ENCODE measurements at places on chromosomes 7 and 10.

DNA sequence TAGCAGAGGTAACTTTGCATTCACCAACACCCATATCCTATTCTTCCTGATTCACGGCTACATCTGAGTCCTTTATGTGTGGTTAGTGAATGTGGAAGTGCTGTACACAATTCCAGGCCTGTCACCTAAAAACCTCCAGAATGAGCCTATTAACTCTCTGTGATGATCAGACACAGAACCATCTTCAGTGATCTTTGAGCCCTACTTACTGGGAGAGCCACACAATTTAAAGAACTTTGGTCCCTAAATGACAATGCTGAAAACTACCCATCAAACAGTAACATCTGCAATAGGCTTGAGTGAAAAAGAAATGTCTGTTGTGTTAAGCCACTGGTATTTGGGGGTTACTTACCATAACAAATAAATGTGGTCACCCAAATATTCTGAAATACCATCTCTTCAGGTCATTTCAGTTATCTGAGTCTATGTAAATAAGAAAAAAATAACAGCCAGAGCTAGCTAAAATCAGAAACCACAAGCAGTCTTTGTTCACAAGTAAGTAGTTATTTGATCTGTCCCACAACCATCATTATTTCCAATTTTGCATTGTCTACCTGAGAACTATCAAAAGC lies 145.7 kb downstream of the HGF start:
- no peak for DNase-seq

DNA sequence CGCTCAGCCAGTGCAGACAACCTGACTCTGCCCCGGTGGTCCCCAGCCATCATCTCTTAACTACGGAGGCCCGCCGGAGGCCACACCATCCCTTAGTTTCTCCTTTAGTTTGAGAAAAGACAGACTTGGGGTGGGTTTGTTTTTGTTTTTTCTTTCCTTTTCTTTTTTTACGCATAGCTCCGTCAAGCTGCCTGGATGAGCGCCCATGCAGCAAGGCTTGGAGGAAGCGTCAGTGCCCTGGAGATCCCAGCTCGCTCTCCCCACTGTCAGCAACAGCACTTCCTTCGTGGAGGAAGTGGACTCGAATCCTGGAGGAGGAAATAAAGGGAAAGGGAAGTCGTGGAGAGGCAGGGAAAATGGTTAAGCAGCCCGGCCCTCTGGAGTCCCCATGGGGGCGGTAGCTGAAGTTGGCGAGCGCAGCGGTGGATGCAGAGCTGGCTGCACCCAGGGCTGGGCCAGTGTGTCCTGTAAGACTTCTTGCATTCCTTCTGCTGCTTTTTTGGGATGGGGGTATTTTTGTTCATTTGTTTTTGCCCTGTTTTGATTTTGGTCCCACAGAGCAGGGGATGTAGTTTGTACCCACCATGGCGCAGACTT lies 35.9 kb upstream of the GJD4 start:
- no peak for DNase-seq

- no peak for DNase-seq
These were observed 109.1 kb upstream of the TNRC18 start for GRCh38 chr7:5532536-5533335.

DNA sequence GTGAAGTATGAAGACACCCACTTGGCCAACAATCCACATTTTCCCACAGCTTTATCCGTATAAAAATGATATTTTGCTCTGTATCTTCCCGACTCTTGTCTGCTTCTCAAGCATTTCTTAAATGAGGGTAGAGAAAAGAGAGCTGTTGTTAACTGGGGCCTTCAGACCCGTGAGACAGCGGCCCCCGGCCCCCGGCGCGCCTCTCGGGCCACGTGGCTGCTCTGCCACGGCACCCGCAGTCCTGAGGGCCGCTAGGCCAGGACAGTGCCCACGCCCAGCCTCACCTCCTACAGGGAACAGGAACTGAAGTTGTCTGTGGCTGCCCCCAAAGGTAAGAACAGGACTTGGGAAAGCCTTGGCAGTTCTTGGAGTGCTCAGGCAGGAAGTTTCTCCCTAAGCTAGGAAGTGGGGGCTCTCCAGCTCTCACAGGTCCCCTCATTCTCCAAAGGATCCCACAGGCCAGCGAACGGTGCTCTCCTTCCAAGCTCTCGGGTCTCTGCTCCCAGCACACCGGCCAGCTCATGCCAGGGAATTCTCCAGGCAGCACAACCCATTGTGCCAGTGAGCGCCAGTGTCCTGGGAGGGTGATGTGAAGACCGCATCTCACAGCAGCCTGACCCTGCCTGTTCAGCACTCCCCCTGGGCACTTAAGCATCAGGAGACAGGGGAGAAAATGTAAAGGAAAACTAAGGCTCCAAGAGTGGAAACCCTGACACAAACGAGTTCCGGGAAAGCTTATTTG lies 230.3 kb upstream of the PFKP start:
- DNase-seq: no peak

- no peak for DNase-seq
These were observed 1.7 kb upstream of the IGFBP3 start for GRCh38 chr7:45922810-45923209.

- DNase-seq: no peak
These were observed 47.8 kb downstream of the IKZF1 start for GRCh38 chr7:50352282-50352681.
